ENCODE measurements at places on chromosomes 2 and 18.

DNA sequence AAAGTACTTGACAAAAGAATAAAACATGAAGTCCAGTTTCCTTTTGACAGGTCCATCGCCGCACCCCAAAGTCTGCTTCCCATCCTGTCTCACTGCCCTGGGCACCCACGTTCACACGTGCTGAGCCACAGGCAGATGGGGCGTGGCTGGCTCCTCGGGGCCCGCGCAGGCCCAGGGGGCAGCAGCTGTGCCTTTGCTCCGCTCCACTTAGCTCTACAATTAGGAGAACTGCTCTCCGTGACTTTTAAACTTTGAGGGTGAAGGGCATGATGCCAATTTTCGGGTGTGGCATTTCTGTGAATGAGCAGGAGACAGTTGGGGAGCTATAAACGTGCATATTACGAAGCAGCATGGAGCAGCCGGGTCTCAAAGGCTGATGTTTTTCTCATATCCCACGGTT is 152.4 kb downstream of the TDRD15 start:
- no peak for DNase-seq

DNA sequence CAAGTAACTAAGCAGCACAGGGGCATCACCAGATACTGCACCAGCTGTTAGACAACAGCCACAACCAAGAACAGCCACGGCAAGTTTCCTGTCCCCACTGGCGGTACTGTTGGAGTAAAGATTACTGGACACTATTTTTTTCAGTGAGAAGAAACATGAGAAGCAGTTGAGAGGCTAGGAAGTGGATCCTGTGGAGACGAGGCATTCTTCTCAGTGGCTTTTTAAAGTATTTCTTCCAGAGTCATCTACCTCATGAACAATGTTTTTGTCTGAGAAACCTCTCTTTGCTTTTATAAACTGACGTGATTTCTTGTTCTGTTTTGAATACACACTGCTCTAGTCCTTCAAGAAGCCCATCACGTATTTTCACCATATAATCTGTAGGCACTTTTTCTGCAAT is 18.8 kb downstream of the TM4SF20 start:
- DNase-seq: no peak

DNA sequence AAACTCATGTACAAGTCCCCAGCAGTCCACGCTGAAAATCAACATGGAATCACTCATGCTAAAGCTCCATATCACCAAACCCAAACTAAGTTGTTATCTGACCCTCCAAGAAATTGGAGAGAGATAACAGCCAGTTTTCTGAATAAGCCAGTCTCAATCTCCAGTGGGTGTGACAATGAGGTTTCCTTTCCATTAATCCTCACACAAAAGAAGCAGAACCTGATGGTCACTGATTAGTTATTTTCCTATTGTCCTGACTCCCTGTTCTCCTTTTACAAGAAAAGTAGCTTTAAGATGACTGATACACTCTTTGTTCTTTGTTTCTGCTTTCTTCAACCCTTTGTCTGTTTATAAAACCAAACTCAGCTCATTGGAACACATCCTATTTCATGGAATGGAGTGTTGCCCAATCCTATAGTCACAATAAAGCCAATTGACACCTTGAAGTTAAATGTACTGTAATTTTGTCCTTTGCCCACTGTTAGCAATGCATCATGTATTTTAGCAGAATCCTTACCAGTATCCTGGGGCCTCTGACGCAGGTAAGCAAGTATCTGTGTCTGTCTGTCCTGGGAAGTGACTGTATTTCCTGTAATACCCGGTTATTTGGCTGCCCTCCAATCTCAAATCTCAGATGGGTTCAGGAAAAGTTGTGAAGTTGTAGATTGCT is 30.6 kb upstream of the SH3RF3 start:
- peak; percentile 69 for DNase-seq

DNA sequence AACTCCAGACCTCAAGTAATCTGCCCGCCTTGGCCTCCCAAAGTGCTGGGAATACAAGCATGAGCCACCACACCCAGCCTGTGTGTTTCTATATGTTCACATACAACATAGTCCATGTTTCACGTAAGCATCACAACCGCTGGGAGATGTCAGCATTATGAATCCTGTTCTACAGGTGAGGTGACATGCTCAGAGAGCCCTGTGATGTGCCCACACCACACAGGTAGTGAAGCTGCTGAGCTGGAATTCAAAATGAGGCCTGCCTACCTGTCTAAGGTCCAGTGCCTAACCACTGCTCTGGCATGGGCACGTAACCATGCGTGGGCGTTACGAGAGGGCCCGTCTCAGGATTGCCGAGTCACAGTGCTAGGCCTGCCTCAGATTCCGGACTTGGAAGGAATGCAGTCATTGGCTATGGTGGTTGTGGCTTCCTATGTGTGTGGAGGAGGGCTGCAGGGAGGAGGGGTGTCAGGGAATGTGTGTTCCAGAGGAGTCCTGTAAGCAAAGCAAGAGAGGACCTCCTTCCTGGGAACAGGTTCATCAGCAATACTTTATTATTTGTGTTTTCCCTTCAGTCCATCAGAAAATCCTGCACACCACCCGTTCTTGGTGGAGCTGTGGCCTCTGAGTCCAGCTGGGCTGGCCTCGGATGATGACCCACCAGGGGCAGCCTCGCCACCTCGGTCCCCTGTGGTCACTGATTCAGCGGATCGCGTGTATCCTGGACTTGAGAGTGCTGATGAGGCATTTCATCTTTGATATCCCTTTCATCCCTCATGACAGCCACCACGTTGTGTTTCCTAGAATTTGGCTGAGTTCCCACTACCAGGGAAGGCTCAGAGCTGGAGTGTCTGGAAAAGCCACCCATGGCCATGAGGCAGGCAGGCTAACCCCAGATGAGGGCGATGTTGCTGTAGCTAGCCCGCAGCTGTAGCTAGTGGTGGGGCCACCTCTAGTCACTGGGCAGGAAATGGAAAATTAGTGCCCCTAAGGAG is 31.1 kb downstream of the HK2 start:
- no peak for DNase-seq

DNA sequence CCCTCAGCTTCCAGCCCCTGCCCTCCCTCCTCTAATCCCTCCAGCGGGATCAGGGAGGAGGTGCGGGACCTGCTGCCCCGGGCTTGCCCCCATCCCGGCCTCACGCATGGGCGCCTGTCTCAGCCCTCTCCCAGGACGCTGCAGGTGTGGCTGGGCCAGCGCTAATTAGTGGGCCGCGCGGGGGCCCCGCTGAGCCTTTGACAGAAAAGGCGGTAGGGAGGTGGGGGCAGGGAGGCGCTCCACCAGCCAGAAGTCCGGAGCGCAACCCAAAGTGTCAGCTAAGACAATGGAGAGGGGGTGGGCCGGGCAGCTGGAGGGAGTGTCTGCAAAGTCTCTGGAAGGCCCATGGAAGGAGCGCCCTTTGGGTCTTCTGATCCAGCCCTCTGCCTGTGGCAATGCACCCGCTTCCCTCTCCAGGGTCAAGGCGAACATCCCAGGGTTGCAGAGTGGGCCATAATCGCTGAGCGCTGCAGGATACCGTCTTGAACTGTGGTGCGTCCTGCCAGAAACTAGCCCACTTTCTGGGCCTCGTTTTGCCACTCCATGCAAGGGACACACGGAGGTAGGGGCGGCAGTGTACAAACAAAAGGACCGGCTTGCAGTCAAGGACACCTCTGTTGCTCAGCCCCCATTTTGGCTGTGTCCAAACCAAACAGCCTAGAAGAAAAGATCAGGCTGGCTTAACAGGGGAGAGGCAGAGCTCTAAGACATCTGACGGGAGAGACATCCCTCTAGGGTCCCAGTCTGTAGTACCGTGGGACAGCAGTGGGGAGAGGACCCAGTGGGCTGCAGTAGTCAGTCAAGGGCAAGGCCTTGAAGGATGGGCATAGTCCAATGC is 3.5 kb downstream of the ATP6V1B1 start:
- no peak for DNase-seq

DNA sequence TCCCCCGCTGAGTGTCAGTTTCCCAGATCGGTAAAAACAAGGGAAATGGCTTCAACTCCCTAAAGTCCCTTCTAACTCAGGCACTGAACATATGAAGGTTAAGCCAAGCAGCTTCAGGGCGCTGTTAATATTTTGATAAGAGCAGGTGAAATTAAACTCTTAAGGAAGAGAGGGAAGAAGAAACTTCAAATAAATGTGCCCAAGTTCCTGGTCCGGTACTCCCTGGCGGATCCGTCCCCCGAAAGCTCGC is 564 bp downstream of the TRABD2A start:
- DNase-seq: no peak

DNA sequence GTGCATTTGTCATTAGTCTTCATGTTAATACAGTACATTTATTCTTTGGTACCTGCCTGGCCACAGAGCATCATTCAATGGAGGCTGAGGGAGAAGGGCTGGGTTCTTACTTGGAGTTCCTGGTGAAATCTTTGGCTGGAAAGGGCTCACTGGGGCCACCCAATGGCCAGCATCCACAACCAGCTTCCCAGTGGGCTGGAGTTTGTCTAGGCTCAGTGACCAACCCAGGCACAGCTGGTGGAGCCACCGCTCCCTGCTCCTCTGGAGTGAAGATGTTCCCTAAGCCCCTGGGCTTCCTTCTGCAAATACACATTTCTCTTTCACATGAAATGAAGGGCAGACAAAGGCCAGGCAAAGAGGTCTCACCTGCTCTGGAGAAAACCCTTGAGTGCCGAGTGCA is 34.4 kb downstream of the EHD3 start:
- DNase-seq: no peak

DNA sequence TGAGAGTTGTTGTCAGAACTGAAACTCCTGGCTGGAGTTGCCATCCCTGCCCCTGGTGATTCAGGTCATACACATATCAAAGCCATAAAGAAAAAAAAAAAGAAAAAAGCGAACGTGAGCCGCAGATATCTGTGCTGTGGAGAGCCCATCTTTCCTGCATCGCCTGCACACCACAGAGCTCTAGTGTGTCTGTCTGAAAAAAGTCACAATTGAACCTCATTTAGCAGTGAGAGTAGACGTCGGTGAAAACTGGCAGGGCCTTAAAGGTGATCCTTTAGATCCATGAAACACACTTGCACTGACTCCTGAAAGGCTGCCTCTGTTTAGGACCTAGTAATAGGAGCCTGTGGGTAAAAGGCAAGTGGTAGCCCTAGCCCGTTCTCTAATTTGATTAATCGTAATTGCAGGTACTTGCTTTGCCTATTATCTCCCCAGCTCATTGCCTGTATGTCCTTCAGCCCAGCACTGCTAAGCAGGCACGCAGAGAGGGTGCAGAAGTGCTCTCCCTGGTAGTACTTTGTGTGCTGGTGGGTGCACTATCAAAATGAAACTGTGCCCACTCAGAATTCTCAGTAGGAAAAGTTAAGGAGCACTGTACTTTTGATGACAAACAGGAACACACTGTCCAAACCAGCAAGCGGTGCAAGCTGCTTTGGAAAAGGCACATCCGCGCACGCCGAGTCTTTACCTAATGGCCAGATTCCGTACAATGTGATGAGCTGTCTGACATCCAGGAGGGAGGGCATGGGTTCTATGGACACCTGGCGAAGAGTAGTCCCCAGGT is 103.5 kb upstream of the ASB18 start:
- DNase-seq: no peak

GRCh38 chr2:66930339-66931220 is 466.6 kb upstream of the ETAA1 start:
- DNase-seq: no peak

- no peak for DNase-seq
These were observed 24.0 kb downstream of the TGFA start for GRCh38 chr2:70529610-70530009.

- peak; percentile 68 for DNase-seq
These were observed 821 bp upstream of the EPHA4 start for GRCh38 chr2:221572821-221573429.

DNA sequence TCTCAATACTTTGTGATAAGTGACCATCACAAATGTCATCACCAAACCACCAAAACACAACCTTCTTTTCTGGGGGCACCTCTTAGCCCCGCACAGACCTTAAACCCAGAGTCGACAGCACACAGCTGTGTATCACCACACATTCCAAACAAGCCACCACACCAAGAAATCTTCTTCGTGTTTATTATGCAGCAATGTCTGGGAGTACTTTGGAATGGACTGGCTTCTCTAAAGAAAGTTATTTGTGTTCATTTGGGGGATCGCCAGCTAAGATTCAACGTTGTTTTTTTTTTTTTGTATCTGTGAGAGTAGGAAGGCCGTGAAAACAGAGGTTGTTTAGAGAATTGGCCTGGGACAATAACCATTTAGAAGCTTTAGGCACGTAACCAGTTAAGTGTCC is 1.1 kb upstream of the MTA3 start:
- DNase-seq: peak; percentile 84

DNA sequence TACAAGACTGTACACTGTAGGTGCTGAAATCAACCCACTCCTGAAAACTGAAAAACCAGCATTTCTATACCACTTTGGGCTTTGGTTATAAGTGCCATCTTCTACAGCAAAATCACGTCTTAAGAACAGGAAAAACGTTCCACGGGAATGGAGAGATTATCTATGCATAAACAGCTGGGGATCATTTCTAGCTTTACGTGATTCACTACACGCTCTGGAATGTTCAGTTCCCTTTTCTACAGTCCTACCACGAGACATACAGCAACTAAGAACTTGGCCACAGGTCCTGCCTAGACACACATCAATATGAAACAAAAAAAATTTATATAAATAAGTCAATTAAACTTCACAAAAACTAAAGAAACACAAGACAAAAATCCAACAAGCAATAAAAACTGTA is 3.6 kb downstream of the CXCR4 start:
- no peak for DNase-seq

GRCh38 chr2:18900691-18901141 is 311.3 kb upstream of the NT5C1B start:
- DNase-seq: peak; percentile 14

DNA sequence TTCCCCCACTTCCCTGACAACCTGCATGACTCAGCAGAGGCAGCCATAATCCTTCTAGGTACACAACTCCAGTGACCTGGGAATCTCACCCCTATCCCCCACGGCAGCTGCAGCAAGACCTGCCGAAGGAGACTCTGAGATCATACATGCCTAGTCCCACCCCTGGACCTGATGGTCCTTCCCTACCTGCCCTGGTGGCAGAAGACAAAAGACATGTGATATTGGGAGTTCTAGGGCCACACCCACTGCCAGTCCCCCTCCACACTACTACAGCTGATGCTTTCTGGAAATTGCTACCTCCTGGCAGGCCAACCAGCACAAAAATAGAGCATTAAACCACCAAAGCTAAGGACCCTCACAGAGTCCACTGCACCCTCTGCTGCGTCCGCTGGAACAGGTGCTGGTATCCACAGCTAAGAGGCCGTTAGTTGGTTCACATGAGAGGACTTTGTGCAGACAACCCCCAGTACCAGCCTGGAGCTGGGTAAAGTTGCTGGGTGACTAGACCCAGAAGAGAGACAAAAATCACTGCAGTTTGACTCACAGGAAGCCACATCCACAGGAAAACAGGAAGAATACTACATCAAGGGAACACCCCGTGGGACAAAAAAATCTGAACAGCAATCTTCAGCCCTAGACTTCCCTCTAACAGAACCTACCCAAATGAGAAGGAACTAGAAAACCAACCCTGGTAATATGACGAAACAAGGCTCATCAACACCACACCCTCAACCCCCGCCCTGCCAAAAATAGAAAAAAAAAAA is 12.5 kb downstream of the MARCO start:
- DNase-seq: no peak

GRCh38 chr2:196925051-196925767 is 1.3 kb downstream of the PGAP1 start:
- DNase-seq: peak; percentile 30

GRCh38 chr2:100976645-100977391 is 25.3 kb upstream of the RPL31 start:
- DNase-seq: no peak
